Immature natural killer cell (primary cell): ENCODE measurements at places on chromosomes 16 and 17.
A peak's percentile ranks its signal among the peaks of the same experiment; 100 is the strongest.

DNA sequence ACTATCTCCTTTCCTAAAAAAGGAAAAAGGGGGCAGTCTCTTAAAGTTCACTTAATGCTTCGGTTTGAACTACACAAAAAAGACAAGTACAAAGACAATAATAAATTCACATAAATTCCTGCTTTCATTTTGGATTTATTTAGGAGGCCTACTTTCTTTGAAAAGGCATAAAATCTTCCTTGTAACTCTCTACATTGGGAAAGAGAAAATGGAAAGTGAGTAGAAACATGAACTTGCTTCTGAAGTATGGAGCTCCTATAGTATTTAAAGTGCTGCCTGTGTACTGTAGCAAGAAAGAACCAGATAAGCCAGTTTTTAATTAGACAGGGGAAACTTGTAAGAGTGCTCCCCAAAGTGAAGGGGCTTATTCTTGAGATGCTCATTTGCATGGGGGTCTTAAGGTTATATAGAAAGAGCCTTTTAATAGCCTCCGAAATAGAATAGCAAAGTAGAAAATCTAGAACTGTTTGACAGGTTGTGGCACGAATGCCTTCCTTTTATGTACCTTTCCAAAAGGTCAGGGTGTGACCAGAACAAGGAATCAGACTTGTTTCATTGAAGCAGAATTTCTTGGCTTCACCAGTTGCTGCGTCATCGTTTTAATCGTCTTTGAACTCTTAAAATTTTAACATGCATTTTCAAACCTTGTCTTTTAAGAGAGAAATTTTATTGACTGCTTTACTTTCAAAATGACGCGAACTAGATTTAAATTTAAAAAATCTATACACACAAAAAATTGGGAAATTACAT, 12.9 kb downstream of the GAN start:
- DNase-seq, result no peak
- H3K27ac ChIP-seq, result no peak overlapping the region
- H3K36me3 ChIP-seq, result no peaks in the 10 kb centered on the region
- no peaks in the 10 kb centered on the region for H3K27me3 ChIP-seq

DNA sequence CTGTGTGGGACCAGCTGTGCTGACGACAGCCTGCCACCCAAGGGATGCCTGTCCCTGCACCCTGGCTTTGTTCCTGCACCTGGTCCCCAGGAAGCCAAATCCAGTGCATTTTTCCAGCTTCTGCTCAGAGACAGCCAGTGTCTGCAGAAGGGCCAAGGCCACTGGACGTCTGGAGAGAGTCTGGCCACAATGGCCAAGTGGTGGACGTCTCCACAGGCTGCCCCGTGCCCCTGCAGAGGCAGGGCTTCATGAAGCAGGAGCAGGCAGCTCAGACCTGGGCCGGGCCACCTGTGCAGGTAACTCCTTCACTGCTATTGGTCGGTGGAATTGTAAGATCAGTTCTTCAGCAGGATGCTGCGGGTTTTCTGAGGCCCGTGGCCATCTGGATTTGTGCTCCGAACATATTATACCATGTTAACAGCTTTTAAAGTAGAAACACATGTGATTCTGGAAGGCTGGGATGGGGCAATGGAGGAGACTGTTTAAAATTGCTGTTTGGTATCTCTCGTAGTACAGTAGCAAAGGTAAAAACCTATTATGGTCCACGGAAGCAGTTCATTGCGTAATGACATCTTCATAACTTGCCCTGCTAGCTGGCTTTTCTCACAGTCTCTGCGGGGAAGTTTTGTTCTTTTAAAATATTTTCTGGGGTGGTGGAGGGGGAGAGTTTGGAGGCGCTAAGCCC, 185.3 kb downstream of the CCDC182 start:
- no peak for DNase-seq
- peaks cover 9% of the 10 kb centered on the region for H3K27me3 ChIP-seq
- H3K4me3 ChIP-seq, result no peak overlapping the region
- peaks cover 18% of the 10 kb centered on the region for H3K36me3 ChIP-seq
- peak overlapping the region; percentile 53 for H3K27ac ChIP-seq

GRCh38 chr17:67076290-67076689, 31.9 kb downstream of the CACNG1 start:
- H3K27ac ChIP-seq, result no peak overlapping the region
- DNase-seq, result no peak
- H3K4me3 ChIP-seq, result no peak overlapping the region
- no peaks in the 10 kb centered on the region for H3K27me3 ChIP-seq
- peaks cover 15% of the 10 kb centered on the region for H3K4me1 ChIP-seq

DNA sequence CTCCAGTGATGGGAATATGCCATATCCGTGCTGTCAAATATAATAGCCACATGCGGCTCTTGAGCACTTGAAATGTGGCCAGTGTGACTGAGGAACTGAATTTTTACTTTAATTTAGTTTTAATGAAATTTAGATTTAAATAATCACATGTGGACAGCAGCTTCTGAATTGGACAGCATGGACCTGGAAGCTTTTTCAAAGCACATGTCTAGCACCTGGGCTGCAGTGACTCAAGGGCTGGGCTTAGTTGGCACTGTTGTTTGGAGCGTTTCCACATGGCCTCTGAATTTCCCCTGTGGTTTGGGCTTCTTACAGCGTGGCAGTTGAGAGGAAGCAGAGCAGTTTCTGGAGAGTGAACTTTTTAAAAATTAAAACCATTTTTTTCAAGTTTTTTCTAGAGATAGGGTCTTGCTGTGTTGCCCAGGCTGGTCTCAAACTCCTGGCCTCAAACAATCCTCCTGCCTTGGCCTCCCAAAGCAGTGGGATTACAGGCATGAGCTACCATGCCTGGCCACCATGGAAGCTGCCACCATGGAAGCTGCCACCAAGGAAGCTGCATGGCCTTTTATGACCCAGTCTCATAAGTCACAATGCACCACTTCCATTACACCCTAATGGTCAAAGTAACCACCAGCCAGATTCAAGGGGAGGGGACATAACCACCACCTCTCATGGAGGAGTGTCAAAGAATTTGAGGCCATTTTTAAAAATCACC, 6.7 kb upstream of the TOB1 start:
- no peak overlapping the region for H3K27ac ChIP-seq
- H3K4me3 ChIP-seq, result no peak overlapping the region
- H3K27me3 ChIP-seq, result peaks cover 20% of the 10 kb centered on the region
- H3K36me3 ChIP-seq, result no peaks in the 10 kb centered on the region
- H3K4me1 ChIP-seq, result peaks cover 35% of the 10 kb centered on the region
- peak; percentile 28 for DNase-seq

GRCh38 chr16:81254922-81255526, 16.5 kb downstream of the BCO1 start:
- no peak for DNase-seq
- H3K27ac ChIP-seq, result no peak overlapping the region
- no peaks in the 10 kb centered on the region for H3K4me1 ChIP-seq
- H3K4me3 ChIP-seq, result no peak overlapping the region

DNA sequence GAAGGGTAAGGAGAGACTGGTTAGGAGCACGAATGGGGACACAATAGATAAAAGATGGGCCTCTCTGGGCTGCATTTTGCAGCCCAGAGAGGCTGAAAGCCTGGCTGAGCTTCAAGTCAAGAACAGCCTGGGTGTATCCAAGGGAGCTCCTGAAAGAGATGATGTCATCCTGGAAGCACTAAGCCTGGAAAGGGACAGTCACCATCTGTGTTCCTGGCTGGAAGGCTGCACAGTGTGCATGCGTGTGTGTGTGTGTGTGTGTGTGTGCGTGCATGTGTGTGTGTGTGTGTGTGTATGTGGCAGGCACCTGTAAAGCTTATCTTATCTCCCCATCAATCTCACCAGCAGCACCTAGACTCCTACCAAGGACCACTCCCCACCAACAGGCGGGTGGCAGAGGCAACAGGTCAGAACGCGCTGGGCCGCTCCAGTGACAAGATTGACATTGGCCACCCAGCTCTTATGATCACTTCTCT, 44.1 kb downstream of the COG7 start:
- DNase-seq, result no peak
- H3K27ac ChIP-seq, result no peak overlapping the region
- H3K27me3 ChIP-seq, result no peaks in the 10 kb centered on the region
- peaks cover 38% of the 10 kb centered on the region for H3K36me3 ChIP-seq

- DNase-seq, result no peak
- H3K4me1 ChIP-seq, result peaks cover 12% of the 10 kb centered on the region
- peaks cover 3% of the 10 kb centered on the region for H3K36me3 ChIP-seq
- H3K27ac ChIP-seq, result no peak overlapping the region
Measured at GRCh38 chr17:64221679-64222078, 41.4 kb downstream of the TEX2 start.

- peaks cover 6% of the 10 kb centered on the region for H3K4me1 ChIP-seq
- no peak overlapping the region for H3K27ac ChIP-seq
- peaks cover 5% of the 10 kb centered on the region for H3K27me3 ChIP-seq
Measured at GRCh38 chr16:48405907-48406306, 20.7 kb upstream of the SIAH1 start.

DNA sequence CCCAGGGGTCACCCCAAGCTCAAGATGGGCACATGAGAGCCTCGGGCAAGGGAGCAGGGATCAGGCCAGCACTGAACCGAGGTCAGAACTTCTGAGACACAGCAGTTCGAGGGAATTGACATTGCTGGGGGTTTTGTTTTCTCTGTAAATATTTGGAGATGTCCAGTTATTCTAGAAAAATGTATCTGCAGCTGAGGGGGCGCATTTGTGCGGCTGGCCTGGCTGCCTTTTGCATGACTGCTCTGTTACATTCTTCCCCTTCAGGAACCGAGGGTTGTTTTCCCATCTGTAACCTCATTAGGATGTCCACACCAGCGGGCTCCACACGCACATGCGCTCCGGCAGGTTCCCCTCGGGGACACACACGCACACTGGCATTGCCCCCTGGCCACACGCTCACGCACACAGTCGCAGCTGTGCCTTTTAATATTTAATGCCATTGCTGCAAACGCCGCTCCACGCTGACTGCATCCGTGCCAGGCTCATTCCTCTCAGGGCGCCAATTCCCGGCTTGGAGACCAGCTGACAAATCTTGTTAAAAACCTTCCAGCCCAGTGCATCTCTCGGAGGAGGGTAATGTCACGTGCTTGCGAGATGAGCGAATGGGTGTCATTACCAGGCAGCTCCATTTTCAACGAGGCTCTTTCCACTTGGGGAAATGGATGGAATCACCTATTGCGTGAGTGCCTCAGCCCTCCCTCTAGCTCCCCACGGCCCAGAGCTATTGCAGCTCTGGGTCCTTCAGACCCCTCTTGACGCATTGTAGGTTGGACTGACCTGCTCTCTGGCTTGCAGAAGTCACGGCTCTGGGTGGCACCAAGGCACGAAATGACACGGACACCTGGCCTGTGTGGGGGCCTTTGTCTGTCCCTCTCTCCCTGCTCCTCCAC, 13.1 kb downstream of the CCR7 start:
- no peak for DNase-seq
- H3K4me3 ChIP-seq, result no peak overlapping the region
- peaks cover 86% of the 10 kb centered on the region for H3K4me1 ChIP-seq
- no peaks in the 10 kb centered on the region for H3K36me3 ChIP-seq

DNA sequence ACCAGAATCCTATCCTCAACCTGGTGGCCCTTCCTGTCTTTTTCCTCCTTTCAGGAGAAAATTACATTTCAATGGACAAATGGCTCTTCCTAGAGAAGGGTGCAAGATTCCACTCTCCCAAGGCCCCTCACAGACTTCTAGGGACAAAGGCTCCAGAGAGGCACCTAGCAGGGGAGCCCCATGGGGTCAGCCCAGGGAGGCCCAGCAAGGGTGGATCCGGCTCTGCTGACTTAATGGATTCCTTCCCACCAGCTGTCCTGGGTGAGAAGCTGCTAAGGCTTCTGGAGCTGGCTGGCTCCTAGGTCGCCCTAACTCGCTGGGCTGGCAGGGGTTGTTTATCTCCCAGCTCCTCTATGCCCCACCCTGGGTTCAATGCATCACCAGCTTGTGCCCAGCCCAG, 152.4 kb downstream of the ZNF423 start:
- no peak overlapping the region for H3K4me3 ChIP-seq
- no peaks in the 10 kb centered on the region for H3K36me3 ChIP-seq
- H3K27me3 ChIP-seq, result peaks cover 2% of the 10 kb centered on the region

DNA sequence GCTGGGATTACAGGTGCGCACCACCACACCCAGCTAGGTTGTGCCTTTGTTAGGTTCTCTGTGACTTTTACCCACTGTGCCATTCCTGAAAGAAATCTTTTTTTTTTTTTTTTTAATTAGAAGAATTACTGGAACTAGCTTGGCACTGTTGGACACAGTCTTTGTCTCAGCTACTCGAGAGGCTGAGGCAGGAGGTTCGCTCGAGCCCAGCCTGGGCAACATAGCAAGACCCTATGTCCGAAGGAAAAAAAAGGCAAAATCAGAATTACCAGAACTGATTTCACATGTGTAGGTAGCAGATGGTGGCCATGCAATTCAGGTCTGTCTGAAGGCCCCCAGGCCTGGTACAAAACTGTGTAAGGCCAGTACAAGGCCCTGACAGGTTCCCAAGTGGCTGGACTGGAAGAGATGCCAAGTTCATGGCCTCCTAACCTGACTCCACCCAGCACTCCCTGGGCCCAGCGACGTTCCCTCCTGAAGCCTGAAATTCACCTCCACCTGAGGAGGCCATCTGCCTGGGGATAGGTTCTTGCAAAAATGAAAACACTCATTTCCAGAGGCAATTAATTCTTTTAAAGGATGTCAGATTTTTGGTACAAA, 23.0 kb downstream of the CARHSP1 start:
- H3K27ac ChIP-seq, result no peak overlapping the region
- no peak overlapping the region for H3K4me3 ChIP-seq
- DNase-seq, result no peak
- H3K27me3 ChIP-seq, result peaks cover 1% of the 10 kb centered on the region
- peaks cover 31% of the 10 kb centered on the region for H3K4me1 ChIP-seq

DNA sequence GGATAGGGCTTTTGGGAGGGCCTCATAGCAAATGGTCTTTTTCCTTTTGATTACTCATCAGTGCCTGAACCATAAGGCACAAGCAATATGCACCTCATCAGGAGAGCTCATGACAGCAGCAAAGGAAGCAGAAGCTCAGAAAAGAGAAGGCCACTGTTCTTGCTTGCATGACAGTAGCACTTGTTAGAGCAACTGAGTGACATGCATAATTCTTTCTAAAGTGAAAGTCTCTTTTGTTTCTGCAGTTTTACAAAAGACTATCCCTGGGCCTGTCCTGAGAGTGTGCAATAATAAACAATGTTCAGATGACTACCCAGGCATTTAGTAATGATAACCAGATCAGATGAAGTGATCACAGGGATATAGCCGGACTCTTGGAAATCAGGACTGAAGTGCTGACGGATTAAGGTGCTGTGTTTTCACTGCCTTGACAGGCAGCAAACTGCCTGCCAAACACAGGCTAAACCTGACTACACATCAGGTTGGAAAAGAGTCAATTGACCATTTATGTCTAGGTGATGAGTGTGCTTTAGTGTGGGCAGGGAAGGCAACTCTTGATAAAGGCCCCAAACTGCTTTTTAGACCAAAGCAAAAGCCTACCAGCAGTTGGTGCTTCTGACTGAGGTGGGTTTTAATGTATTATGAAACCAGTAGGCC, 1860.3 kb downstream of the TP53TG3F start:
- no peak overlapping the region for H3K27ac ChIP-seq
- no peak overlapping the region for H3K4me3 ChIP-seq
- DNase-seq, result no peak
- peaks cover 4% of the 10 kb centered on the region for H3K36me3 ChIP-seq
- H3K4me1 ChIP-seq, result no peaks in the 10 kb centered on the region
- no peaks in the 10 kb centered on the region for H3K27me3 ChIP-seq

DNA sequence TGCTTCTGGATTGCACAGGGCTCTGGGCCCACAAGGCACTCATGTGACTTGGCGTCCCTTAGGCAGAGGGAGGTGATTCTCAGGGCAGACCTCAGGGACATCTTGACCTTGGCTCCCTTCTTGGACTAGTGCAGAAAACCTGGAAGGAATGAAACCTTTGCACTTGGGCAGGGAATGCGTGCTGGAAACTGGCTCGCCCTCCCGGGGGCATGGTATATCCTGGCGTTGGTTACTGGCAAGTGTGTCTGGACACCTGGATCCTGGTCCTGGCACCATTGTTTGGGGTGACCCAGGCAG, 63.5 kb upstream of the LGALS9 start:
- no peak overlapping the region for H3K4me3 ChIP-seq
- no peak for DNase-seq
- peak overlapping the region; percentile 79 for H3K27ac ChIP-seq
- peaks cover 4% of the 10 kb centered on the region for H3K27me3 ChIP-seq
- H3K4me1 ChIP-seq, result peaks cover 66% of the 10 kb centered on the region
